ENCODE measurements at places on chromosomes 11 and 22.
A peak's percentile ranks its signal among the peaks of the same experiment; 100 is the strongest.

GRCh38 chr22:22697377-22698117 is 53.1 kb downstream of the GGTLC2 start:
- no peak for DNase-seq

GRCh38 chr11:78995171-78995570 is 420.5 kb upstream of the NARS2 start:
- no peak for DNase-seq

- peak; percentile 76 for DNase-seq
Observed at GRCh38 chr11:62593434-62594044, 2.2 kb upstream of the TUT1 start.

DNA sequence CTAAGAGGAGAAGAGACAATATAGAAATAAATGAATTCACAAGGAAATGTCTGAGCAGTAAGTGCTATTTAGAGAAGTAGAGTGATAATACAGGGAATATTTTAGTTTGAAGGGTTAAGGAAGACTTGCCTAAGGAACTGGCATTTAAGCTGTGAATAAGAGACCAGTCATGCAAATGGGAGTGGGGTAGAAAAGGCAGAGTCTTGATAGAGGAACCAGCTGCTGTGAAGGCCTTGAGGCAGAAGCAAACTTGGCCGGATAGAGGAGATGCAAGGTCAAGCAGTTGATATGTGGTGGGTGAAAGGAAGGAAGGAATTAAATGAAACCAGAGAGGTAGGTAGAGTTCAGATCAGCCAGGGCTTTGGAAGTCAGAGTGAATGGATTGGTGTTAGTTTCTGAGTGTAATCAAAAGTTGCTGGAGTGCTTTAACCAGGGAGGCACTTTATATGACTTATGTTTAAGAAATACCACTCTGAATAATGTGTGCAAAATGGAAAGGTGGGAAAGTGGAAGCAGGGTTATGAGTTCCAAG is 198.4 kb upstream of the SESN3 start:
- DNase-seq, result no peak

GRCh38 chr22:27825174-27825573 is 23.6 kb upstream of the MN1 start:
- DNase-seq, result no peak

DNA sequence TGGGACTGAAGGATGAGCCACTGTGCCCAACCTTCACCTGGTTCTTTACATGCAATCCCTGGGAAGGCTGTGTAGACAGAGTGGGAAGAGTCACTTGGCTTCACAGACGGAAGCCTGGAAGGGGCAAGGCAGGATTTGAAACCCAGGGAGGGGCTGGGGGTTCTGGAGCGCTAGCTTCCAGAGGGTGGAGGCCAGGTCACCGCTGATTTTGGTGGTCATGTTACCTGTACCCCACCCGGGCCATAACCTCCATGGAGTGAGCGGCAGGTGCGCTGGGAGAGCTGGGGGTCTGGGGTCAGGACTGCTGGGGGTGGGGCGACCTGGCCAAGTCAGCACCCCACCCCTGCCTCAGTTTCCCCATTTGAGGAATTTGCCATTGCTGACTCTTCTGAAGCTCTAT is 38.3 kb downstream of the PDGFB start:
- DNase-seq, result no peak

DNA sequence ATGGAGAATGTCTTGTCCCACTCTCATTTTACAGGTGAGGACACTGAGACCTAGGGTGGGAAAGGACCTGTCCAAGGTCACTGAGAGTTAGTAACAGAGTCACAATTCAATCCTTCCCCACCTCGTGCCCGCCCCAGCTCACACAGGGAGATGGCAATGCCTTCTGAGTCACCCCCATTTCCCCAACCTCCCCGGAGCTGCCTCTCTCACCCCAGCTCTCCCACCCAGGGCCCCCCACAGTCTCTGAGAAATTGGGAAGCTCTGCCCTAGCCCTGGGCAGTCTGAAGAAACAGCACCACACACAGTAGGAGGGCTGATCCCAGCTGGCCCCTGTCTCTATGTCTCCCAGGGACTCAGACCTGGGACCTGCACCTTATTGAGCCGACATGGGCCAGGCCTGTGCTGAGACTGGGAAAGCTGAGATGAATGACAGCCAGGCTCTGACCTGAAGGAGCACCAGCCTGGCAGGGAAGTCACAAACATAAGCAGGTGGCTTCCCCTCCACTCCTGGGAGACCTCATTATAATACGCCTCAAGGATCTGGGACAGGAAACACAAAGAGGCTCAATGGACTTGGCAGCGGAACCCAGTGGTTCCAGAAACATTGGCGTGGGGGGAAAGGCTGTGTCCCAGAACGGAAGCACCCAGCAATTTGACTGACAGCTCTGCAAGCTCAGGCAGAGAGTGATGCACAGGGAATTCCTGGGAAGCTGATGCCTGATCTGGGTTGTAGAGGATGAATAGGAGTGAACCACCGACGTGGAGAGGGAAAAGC is 51.0 kb downstream of the CD6 start:
- DNase-seq, result no peak

DNA sequence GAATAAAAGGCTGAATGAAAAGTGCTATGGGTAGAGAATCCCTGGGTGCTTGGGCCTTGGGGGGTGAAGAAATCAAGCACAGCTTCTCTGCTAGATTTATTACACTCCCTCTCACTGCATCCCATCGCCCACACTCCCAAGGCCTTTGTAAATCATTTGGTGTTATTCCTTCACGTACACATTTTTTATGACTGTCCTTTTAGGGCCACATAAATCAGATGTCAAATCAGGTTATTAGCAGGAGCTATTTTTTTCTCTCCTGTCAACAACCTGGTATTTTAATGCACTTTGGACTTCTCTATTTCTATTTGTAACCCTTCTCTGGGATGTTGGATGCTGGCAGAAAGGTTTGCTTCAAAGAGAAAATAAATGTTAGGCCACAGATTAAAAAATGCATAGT is 408.8 kb downstream of the INSC start:
- DNase-seq, result no peak

- peak; percentile 92 for DNase-seq
Observed at GRCh38 chr11:17686231-17686980, 33.0 kb upstream of the MYOD1 start.

DNA sequence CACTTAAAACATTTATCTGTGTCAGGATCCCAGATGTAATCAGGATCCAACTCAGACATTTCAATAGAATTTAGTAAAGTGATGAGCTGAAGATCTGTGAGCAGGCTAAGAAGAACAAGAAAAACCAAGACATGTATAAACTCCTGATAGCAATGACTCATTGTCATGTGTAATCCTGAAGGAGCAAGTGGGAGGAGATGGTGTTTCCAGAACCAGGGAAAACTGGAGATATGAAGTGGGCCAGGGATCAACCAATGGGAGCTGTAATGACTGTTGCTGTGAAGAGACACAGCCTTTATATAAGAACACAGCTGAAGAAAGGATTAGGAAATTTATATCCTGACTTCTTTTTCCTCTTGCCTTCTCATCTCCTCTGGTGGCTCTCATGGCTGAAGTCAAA is 682.5 kb upstream of the ARHGAP42 start:
- DNase-seq, result peak; percentile 55

- DNase-seq, result no peak
Observed at GRCh38 chr22:41846268-41846987, 13.5 kb downstream of the SREBF2 start.

- no peak for DNase-seq
Observed at GRCh38 chr11:78156127-78156844, 16.9 kb upstream of the ALG8 start.

DNA sequence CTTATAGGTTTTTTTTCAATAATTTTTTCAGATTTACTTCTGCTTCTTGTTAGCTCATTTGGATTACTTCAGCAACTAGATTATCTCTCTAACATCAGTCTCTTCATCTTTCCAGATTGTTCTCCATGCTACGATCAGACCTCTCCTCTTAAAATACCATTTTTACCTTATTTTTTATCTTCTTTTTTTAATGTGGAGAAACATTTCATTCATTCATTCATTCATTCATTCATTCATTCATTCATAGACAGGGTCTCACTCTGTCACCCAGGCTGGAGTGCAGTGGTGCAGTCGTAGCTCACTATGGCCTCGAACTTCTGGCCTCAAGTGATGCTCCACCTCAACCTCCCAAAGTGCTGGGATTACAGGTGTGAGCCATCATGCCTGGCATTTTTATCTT is 189.4 kb downstream of the UVRAG start:
- no peak for DNase-seq

- no peak for DNase-seq
Observed at GRCh38 chr22:43171019-43171491, 15.9 kb downstream of the TTLL12 start.

DNA sequence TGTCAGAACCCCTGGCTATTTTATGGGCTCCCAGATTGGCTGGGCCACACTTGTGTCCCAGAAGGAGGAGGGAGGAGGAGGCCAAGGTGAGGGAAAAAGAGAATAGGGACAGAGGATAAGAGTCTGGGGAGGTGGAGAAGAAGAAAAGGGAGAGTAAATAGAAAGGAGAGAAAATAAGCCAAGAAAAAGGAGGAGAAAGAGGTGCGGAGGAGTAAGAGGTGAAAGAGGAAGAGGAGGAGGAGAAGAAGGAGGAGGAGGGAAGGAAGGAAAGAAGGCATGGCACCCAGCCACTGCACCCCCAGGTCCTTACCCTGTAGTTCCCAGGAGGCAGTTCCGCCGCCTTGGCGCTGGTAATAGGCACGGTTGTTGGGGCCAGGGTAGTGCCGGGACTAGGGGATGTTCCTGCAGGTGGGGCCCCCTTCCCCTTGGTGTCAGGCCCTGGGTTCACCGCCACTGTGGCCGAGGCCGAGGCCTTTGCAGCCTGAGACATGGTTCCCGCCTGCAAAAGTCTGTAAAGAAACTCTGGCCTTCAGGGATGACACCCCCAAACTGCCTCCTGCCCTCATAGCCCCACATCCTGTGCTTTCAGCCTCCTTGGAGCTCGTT is 1.9 kb downstream of the CRYBB1 start:
- no peak for DNase-seq

GRCh38 chr11:62461740-62462507 is 43.1 kb downstream of the SCGB1A1 start:
- peak; percentile 26 for DNase-seq

GRCh38 chr11:13525257-13525656 is 29.5 kb upstream of the PTH start:
- DNase-seq, result no peak

- DNase-seq, result no peak
Observed at GRCh38 chr11:134554861-134555260, 142.8 kb upstream of the B3GAT1 start.

- DNase-seq, result no peak
Observed at GRCh38 chr22:29658176-29658575, 54.7 kb downstream of the NF2 start.

- no peak for DNase-seq
Observed at GRCh38 chr11:45457649-45458048, 171.5 kb upstream of the SYT13 start.

DNA sequence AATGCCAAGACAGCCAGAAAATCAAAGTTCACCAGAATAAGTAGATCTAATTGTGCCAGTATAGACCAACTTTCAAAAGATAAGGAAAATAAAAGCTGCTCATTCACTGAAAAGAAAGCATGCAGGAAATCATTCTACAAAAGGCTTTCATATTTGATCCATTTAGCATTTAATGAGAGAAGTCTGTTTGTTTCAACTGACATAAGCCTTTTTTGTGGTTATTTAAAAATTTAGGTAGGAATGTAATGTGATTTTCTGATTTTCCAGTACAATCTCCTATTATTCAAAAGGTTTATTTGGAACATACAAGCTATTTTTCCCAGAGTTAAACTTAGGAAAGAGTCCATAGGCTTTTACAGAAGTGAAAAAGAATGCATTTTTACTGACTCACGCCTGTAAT is 92.7 kb downstream of the SBF2 start:
- DNase-seq, result no peak

GRCh38 chr11:14673824-14674405 is 30.3 kb downstream of the PDE3B start:
- no peak for DNase-seq

DNA sequence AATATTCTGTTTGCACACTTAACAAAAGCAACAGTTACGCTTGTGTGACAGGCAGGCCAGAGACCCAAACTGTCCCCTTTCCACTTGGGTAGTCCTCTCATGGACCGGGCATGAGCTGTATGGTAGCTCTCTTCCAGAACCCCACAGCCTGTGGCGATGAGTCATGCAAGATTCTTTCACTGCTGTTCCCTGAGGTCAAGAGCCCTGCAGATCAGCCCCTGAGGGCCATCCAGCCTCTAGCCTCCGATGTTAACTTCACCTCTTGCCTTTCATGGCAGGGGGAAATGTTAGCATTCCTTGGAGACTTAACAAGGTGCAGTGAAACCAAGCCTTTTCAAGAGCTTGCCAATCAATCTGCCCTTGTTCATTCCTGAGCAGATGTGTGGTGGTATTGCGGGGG is 63.2 kb upstream of the DEUP1 start:
- DNase-seq, result no peak

DNA sequence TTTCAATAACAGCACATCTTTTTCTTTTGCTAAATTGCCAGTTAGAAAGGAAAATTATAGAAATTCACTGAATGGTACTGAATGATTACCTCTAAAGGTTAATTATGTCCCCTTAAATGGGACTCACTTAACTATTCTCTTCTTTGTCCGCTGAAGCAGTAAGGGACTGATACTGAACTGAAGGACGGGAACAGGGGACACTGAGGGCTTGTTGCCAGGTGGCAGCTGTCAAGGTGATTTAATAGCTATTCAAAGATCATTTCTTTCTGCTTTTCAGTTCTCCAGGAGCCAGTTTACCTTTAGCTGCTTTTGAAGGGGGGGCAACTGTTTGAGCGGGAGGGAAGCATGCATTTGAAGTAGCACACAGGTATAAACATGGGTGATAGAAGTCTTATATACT is 325.4 kb upstream of the CCDC90B start:
- no peak for DNase-seq

DNA sequence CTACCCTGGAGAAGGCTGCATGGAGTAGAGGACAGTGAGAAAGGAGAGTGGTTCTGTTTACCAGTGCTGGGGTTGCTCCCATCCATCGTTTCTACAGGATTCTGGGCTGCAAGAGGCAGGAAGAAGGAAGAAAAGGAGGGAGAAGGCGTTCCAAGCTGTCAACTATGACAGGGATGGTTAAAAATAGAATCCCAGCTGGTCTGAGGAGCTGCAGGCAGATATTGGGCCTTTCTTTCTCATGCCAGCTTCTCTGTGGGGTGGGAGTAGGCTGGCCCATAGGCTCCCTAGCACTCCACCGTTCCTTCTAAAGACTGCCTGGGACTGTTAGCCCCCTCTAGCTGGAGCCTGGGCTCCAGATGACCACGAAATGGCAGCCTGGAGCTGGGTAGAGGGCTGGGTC is 13.6 kb downstream of the CCKBR start:
- DNase-seq, result peak; percentile 73

GRCh38 chr11:87127101-87127500 is 89.4 kb downstream of the TMEM135 start:
- no peak for DNase-seq

- no peak for DNase-seq
Observed at GRCh38 chr22:26501996-26502395, 10.3 kb downstream of the TFIP11 start.

GRCh38 chr11:76526878-76527277 is 82.1 kb downstream of the EMSY start:
- no peak for DNase-seq

- DNase-seq, result peak; percentile 82
Observed at GRCh38 chr11:126115816-126116331, 53.2 kb upstream of the CDON start.
